Right ventricle myocardium superior (tissue), 1 donor: ENCODE measurements at places on chromosomes 7 and 10. TPM values are rescaled to one million over a fixed set of nuclear protein-coding genes. Genes with fewer than 3 reads are reported as not detected.

The DNAH11 gene
- total RNA-seq, result 0.03 TPM

The MAGI2 gene
- total RNA-seq, result 3.9 TPM

The SPDYE5 gene
- total RNA-seq, result not detected

The SPDYE16 gene
- total RNA-seq, result not detected

The TMEM270 gene
- total RNA-seq, result not detected

The TMEM176A gene
- 27.1 TPM for total RNA-seq

The CALML3 gene
- total RNA-seq, result not detected

The KCND2 gene
- total RNA-seq, result not detected

The ATP6V1F gene
- 119 TPM for total RNA-seq

The KNDC1 gene
- total RNA-seq, result not detected

The TAS2R60 gene
- not detected for total RNA-seq

The GRID1 gene
- 1.1 TPM for total RNA-seq

The EBLN1 gene
- total RNA-seq, result not detected

The APBB1IP gene
- total RNA-seq, result 3.3 TPM

The ZNF804B gene
- not detected for total RNA-seq

The PRLHR gene
- not detected for total RNA-seq

- DNase-seq, result peak; percentile 94
These were observed at the start of gene AGAP3 for GRCh38 chr7:151085691-151086620. AGAP3 (plus strand) TSS chr7:151086475; CDS start chr7:151086742, 267 bp downstream.

GRCh38 chr10:133341983-133342382 is 5.2 kb upstream of the PRAP1 start:
- peak; percentile 8 for DNase-seq

- DNase-seq, result no peak
These were observed 433.1 kb downstream of the HTR7 start for GRCh38 chr10:90424730-90425129.

- DNase-seq, result no peak
These were observed 290.9 kb downstream of the CRPPA start for GRCh38 chr7:16130111-16131110.

GRCh38 chr10:96610817-96611216 is 24.0 kb upstream of the TM9SF3 start:
- DNase-seq, result no peak

DNA sequence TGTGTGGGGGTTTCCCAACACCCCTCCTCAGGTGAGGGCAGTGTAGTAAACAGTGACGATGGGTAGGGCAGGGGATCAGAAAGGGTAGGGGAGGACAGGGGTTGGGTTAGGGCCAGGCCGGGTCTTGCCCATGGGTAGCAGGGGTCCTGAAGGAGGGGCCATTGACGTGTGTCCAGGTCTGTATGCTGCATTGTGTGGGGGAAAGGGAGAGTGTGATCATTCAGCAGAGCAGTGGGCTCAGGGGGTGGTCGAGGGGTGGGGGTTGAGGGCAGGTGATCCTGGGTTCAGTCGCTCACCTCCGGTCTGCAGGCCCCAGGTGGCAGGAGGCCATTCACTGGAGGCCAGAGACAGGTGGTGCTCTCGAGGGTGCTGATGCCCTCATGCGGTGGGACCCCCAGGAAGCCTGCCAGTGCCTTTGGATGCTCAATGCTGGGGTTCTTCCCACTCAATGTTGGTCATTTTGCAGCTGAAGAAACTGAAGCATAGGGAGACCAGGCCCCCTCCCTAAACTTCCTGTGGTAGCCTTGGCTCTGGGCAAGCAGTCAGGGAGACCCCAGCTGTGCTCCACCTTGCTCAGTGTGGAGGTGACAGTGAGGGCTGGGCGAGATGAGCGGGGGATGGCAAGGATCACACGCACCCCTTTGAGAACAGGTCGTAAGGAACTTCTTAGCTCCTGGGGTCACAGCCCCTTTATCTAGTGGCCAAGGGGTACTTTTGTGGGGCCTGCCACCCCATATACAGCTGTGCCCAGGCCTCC is 48.8 kb upstream of the CAMK2B start:
- DNase-seq, result no peak

- DNase-seq, result no peak
These were observed 23.8 kb upstream of the SFTPA1 start for GRCh38 chr10:79586933-79587332.

DNA sequence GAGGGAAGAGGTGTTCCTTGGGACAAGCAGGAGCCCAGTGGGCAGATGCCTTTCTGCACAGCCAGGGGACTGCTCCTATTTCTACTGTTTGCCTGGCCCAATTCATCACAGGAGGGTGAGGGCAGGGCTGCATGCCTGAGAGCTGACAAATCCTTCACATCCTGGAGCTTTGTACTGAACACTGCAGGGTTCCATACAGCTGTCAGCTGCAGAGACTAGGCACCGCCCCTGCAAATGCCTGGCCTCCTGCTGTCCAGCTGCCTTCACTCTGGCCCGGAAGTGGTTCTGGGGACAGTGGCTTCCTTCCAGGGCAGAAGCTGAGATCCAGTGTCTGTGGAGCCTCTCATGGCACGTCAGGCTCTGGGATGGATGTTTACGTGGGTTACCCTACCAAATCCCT is 470.7 kb downstream of the DNAJB6 start:
- no peak for DNase-seq

DNA sequence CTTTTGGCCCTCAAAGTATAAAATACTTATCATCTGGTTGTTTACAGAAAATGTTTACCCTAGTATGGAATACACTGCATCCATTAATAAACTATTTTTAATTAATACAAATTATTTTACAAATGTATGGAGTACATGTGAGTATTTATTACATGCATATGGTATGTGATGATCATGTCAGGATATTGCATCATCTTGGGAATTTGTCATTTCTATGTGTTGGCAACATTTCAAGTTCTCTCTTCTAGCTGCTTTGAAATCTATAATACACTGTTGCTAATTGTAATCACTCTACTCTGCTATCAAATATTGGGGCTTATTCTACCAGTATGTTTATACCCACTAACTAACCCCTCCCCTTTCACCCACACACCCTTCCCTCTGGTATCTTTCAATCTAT is 103.9 kb upstream of the THSD7A start:
- DNase-seq, result no peak

DNA sequence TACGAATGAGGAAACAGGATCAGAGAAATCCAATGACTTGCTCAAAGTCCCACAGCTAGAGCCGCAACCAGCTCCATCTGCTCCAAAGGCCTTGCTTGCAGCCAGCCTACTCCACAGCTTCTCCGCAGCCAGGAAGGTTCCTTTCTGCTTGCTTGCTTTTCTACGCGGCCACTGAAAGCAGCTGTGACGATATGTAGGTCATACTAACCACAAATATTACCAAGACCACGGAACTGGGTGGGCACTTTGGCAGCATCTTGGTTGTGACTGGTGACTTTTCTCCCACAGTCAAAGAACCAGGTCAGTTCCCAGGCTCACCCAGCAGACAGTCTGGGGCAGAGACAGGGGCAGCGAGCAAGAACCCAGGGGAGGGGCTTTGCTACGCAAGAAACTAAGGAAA is 86.4 kb downstream of the FAM53B start:
- peak; percentile 44 for DNase-seq

DNA sequence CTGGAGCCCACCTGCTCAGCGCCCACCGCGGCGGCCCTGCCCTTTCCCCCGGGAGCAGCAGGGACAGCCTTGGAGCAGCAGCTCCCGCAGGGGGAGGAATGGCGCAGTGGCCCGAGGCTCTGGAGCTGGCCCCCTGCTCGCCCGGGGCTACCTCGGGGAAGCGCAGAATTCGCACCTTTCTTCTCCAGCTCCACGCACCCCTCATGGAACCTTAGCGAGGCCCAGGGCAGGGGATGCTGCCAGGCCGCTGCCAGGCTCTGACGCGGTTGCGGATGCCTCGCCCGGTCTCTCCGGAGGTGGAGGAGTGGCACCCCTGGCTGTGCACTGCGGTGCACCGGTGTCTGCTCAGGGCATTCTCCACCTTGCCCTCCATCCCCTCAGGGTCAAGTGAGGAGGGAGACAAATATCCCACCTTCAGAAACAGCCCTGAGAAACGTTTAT is 84.9 kb upstream of the MKI67 start:
- no peak for DNase-seq

GRCh38 chr7:1124164-1124563 is 35.8 kb downstream of the ZFAND2A start:
- peak; percentile 54 for DNase-seq

- no peak for DNase-seq
These were observed 11.2 kb downstream of the NACAD start for GRCh38 chr7:45077579-45077978.

DNA sequence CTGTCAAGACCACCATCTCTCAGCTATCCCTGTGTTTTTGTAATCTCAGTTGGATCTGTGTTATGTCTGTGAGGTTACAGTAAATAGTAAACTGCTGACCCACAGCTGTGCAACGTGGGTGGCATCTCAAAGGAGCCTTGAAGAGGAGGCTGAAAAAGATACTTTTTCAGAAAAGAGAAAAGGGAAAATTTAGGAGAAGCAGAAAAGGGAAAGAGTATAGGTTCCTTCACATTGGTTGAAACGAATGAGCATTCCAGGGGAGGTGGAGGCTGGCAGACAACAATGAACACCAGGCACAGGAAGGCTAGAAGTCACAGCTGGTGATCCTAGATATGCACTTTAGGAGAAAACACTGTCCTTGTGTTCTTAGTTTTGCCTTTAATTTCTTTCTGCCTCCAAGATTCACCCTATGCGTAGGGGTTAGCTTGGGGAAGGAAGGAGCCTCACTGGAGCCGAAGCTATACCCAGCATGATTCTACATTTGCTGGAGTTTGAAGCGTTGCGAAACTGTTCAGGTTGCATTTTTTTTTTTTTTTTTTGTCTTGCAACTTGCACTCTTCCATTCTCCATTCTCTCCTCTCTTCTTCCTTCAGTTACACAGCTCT is 18.3 kb downstream of the CPED1 start:
- DNase-seq, result no peak

- DNase-seq, result no peak
These were observed 50.9 kb downstream of the APBB1IP start for GRCh38 chr10:26489081-26489480.

GRCh38 chr10:93827056-93827804 is 66.5 kb upstream of the SLC35G1 start:
- DNase-seq, result no peak

- no peak for DNase-seq
These were observed 213.7 kb downstream of the FOXP2 start for GRCh38 chr7:114628362-114628761.

DNA sequence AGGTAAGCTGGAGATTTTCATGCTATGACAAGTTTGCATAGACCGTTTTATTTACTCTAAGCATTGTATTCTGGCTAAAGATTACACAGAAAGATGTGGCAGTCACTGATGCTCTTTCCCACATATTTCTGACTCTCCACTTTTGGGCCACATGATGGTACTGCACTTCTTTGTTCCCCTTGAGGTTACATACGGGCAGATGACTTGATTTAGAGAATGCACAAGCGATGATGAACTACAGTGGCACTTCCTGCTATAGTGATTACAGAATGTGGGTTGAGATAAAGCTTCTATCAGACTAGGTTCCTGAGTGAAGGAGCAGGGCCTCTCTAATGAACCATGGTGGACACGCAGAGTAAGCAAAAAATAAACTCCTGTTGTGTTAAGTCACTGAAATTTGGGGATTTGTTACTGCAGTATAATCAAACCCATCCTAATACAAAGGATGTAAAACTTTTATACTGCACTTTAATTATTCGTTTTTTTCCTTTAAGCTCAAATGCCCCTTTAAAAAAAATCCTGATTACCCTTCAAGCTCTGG is 177.9 kb downstream of the TAX1BP1 start:
- no peak for DNase-seq

- DNase-seq, result no peak
These were observed 17.6 kb downstream of the ZDHHC6 start for GRCh38 chr10:112429147-112429546.

- DNase-seq, result no peak
These were observed 116.9 kb downstream of the LRMDA start for GRCh38 chr10:75548356-75548755.

DNA sequence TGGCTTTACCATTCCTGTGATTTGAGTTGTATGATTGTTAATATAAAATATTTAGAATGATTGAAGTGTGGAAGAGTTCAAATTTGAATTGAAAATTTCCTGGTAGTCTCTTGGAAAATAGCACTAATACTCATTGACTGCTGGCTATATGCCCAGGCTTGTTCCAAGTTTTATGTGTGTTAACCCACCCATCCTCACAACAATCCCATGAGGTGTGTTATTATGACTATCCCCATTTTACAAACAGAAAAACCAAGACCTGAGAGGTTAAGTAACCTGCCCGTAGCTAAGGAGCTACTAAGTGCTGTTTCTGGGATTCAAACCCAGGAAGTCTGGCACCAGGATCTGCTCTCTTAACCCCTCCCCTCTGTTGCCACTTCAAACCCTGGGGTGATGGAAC is 213.9 kb downstream of the CREB5 start:
- no peak for DNase-seq

GRCh38 chr10:91038971-91039370 is 118.1 kb upstream of the ANKRD1 start:
- DNase-seq, result no peak

- DNase-seq, result no peak
These were observed 8.2 kb upstream of the RBP3 start for GRCh38 chr10:47339759-47340607.

DNA sequence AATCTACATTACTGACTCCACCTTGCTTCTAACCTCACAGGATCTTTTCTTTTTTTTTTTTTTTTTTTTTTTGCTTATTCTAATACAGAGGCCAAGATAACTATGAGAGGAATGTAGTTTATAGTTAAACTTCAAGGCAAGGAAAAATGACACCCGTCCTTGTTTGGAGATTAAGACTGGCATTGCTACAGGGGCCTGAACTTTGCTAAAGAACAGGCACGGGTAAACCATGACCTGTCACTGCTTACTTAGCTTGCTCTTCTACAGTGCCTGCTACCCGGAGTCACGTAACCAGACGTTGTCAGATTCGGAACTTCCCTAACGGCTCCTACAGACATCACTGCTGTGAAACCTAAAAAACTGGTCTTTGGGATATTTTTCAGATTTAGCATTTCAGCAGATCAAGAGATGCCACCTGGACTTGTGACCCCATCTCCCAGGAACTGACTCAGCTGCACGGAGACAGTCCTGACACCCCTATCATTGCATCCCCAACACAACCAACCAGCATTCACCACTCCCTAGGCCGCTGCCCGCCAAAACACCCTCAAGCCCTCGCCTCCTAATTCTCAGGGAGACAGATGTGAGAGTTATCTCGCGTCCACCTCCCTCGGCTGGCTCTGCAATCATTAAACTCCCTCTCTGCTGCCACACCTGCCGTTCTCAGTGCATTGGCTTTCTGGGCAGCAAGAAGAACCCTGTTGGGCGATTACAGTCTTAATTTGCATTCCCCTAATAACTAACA is 27.5 kb downstream of the MAD1L1 start:
- peak; percentile 27 for DNase-seq

DNA sequence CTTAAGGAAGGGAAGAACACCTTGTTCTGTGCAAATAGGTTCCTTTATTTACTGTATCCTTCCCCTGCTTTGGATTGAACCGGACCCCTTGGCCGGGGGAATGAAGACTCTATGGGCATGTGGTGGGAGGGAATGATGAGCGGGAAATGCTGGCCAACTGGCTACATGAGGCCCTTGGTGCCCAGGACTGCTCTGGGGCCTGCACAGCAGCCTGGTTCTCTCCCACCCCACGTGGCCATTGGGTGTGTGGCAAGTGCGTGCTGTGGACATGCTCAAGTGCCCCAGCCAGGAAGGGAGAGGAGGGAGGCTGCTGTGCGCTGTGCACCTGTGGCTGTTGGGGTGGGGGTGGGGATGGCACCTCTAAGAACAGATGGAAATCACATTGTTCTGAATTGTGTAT is 917.0 kb upstream of the GHITM start:
- DNase-seq, result no peak
